ENCODE measurements at places on chromosomes 16 and 17.

GRCh38 chr17:9974448-9975381 lies 69.6 kb upstream of the RCVRN start:
- no peak for DNase-seq

DNA sequence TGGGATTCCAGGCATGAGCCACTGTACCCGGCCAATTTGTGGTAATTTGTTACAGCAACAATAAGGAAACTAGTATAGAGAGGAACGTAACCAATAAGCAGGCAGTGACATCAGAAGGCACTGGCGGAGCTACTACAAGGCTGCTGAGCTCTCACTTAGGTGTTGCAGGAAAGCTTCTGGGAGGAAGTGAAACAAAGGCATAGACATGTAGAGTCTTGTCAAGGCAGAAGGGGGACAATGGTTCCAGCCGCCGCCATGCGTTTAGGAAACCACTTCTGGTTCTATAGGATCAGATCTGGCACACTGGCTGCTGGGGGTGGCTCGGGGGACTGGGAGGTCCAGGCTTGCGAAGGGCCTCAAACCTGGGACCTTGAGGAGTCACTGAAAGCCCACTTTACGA lies 9.4 kb upstream of the CPSF4L start:
- DNase-seq = no peak

DNA sequence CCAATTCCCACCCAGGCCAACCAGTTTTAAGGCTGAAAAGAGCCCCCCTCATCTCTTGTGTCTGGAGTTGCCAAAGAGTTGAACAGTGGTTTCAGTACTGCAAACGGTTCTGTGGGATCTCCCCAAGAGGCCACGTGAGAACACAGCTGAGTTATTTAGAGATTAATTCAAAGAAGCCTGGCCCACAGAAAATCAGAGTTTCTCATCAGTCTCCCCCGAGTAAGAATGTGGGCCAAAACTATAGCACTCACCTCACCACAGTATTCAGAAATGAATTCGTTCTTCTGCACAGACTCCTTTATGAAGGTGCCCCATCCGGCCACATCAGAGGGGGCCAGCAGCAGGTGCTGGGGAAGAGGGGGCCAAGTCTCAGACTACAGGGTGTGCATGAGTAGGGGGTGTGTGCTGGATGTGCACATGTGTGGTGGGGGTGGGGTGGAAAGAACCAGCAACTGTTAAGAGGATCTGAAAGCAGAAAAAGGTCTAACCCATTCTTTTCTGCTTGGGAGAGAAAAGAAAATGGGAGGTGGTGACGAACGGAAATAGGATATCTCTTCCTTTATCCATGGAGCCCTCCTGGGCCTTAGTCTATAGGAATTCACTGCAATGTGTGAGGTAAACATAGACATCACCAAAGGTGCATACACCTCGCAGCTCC lies 22.6 kb downstream of the CNTNAP1 start:
- DNase-seq = no peak

- DNase-seq = no peak
Measured at GRCh38 chr17:78875363-78876093, 27.5 kb downstream of the CEP295NL start.

DNA sequence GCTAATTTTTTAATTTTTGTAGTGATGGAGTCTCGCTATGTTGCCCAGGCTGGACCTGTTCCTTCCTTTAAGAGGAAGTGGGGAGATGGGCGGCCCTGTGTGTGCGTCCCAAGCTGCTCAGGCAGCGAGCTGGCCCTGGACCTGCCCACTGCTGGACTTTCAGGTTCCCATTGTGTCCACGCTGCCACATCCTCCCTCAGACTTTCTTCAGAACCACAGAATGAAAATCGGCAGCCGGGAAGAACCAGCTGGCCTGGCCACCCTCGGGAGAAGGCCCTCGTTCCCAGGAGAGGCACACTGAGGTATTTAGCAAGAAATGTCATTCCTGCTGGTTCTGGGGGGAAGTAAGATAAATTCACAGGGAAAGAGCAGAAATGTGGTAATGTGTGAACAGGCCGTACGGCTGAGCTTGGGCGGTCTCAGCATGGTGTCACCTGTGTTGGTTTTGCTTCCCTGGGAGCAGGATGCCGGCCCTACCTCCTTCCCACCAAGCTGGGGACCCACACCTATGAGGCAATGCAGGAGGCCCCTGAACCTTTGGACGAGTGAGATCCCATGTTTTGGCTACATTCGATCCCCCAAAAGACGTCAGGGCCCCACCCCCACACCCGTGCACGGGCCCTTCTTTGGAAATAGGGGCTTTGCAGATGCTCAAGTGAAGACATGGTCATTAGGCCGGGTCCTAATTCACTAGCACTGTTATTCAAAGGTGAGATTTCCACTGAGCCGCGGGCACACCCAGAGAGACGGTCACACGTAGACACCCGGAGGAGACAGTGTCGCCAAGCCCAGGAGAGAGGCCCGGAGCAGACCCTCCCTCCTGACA lies 35.9 kb upstream of the ZNF469 start:
- DNase-seq = no peak

DNA sequence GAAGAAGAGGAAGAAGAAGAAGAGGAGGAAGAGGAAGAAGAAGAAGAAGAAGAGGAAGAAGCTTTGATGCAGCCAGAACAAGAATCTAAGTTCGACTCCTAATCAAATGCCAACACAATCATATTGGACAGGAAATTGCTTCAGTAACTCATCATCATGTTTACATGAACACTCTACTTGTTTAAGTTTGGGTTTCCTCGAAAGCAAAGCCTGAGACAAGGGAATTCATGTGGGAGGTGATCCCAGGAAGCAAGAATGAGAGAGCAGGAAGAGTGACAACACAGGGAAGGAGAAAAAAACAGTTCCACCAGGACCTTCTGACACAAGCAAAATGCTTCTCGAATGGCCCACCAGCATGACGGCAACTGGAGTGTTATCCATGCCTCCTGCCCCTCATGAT lies 279.0 kb downstream of the PMP22 start:
- no peak for DNase-seq

Measured in spinal cord (tissue), 10 donors.